Nucleus accumbens (tissue), 56 donors: ENCODE measurements at places on chromosomes 5 and 9.

DNA sequence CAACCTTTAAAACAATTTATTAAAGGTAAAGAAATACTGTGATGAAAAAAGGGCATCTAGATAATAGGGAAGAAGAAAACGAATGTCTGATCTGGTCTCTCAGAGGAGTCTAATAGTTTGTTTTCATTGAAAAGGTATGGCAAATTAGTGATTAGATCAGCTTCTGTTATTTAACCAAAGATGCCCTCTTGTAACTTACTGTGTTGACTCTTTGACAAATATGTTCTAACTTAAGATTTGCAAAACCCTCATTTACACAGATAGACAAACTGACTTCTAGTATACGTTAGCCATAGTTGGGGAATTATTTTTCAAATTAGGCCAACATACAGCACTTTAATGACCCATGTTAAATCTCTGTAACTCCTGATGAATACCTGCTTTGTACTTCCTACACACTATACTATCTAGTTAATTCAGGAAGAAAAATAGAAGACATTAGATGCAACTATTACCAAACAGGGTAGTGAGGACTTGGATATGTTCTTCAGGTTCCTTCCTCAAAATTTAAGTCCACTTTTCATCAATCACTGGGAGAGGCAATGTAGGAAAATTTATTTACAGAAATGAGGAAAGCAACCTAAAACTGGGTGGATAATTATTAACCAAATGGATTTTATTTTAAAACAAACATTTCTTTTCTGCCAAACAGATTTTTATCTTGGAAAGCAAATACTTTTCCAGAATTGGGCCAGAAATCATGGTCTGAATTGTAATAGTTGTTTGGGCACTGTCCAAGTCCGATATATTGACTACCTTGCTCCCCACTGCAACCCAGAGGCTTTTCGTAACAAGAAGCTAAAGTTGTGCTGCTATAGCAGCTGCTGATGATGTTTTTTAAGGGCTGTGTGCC is 66.4 kb upstream of the PPP2R2B start:
- DNase-seq: no peak

DNA sequence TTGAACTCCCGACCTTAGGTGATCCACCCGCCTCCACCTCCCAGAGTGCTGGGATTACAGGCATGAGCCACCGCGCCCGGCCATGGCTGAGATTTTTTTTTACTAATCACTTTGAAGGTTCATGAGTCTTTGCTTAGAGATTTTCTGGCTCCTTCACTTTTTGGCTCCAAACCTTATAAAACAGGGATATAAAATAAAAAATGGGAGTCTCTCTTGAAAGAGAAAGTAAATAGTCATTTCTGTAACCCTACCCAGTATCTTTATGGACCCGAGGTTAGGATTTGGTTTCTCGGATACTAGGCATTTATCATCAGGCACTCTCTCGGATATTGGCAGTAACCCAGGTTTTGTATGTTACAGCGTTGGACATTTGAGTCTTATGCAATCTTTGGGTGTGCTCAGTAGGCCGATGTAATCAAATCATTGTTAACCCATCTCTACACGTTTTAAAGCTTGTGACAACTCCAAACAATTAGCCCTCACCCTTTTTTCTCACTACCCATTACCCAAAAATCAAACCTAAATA is 25.3 kb downstream of the STXBP1 start:
- no peak for DNase-seq

- DNase-seq: no peak
These were observed 9.6 kb upstream of the PAPPA start for GRCh38 chr9:116144038-116144437.

DNA sequence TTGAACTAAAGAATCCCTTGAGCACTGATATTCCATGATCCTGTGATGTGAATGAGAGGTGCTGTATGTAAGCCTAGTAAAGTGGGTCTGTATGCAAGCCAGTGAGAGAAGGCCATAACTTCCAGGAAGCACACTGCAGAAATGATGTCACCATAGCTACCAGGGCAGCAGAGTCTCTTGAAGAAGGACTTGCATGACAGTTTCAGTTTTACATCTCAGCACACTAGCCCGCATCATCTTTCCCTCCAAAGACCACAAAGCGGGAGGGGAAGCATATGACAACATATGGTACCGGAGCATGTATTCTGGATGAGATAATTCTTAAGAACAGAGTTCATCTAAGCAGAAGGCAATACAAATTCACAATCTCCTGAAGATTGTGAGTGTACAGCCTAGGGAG is 37.6 kb upstream of the MAST4 start:
- DNase-seq: no peak

DNA sequence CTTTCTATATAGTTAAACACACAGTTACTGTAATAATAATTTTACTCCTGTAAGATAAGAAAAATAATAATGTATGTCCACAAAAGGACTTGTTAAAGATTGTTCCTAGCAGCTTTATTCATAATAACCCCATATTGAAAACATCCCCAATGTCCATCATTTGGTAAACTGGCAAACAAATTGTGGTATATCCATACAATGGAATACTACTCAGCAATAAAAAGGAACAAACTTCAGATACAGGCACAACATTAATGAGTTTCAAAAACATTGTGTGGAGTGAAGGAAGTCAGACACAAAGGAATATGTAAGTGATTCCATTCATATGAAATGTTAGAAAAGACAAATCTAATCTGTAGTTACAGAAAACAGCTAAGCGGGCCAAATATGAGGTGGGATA is 1.9 kb upstream of the MEGF10 start:
- no peak for DNase-seq

- DNase-seq: no peak
These were observed 233.3 kb upstream of the DAP start for GRCh38 chr5:10994091-10994986.

DNA sequence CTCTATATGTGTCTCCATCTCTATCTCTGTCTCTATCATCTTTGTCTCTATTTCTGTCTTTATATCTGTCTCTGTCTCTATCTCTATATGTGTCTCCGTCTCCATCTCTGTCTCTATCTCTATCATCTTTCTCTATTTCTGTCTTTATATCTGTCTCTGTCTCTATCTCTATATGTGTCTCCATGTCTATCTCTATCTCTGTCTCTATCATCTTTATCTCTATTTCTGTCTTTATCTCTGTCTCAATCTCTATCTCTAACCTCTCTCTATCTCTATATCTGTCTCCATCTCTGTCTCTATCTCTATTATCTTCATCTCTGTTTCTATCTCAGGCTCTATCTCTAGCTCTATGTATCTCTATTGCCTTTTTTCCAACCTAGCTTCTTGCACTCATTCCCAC is 37.0 kb downstream of the IRX4 start:
- DNase-seq: no peak

DNA sequence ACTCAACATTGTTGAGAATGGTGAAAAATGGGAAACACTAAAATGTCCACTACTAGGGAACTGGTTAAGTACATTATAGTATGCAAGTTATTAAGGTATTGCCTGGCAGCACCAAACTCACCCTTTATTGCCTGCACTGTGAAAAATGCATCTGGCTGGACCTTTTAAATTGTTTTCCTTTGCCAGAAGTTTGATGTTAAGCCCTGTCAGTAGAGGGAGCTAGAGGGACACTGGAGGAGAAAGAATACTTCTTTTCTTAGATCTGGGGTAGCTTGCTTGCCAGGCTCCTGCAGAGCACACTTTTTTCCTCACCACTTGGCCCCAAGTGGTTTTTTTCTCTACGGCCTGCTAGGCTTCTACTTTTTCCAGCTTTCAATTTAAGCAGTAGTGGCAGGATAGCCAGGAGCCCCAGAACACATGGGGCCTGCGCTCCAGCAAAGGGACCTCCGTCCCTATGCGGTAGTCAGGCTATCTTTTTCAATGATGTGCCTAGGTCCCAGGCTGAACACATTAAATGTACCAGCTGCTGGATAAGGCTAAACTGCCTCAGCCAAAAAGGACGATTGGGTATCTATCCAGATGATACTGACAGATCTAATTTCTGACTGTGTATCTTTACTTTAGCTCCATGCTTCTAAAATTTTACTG is 8.0 kb upstream of the HABP4 start:
- DNase-seq: no peak

GRCh38 chr5:68336200-68336599 is 120.6 kb downstream of the PIK3R1 start:
- DNase-seq: no peak

- no peak for DNase-seq
These were observed 31.1 kb upstream of the STXBP1 start for GRCh38 chr9:127580879-127581475.

DNA sequence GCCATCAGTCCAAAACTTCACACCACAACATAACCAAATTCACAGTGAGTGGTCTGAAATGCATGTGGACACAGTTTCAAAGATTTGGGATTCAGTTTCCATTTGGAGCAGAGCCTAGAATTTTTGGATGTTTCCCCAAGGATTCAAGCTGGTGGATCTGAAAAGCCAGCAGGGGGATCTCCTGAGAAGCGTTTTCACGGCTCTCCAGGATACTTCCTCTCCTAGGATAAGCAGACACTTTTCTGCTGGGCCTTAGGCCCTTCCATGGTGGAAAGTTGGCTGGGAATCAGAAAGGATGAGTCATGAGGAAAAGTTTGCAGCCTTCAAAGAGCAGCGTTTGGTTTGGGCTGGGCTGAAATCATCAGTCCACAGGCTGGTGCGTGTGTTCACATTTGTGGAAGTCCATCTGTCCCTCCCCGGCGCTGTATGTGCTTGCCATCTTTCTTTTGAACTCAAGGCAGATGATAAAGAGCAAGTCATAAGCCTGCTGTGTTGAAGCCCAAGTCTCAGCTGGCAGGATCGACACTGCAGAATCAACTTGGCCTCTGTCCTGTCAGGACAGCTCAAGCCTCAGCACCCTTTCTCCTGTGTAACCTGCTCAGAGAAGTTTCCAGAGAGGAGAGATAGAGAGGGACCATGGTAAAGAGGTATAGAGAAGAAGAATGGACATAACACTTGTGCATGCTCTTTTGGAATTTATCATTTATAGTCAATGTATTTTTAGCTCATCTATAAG is 152.6 kb upstream of the MSX2 start:
- no peak for DNase-seq

DNA sequence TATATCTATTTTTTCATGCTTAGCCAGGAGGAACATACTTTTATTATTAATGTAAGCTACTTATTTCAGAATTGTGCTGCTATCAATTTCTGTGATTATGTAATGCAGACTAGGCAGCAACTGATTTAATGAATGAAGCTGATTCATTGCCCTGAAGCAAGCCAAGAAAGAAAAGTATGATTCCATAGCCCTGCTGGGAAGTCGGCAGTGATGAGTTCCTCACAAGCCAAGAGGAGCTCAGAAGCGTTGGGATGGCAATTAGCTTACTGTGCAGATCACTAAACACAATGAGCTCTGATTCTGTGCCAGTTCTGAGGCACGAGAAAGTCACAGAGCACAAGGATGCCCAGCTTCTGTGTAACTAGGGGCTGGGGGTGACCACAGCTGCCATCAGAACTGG is 254.3 kb upstream of the KLF9 start:
- DNase-seq: no peak

- no peak for DNase-seq
These were observed 28.1 kb downstream of the PTGES2 start for GRCh38 chr9:128099231-128099931.

DNA sequence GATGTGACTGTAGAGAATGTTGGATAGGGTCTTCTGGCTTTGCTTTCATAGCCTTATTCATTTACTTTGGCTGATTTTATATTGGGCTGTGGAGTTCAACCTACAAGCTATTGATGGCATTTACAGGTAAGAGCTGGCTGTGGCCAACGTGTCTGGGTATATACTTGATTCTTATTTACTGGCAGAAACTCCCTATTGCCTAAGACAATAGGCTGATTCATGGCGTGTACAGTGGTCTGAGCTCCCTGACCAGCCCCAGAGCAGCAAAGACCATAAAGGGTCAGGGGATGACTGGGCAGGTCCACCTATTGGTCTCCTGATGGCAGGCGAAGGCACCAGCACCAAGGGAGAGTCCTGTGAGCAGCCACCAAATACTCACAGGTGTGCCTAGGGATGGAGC is 190.2 kb upstream of the DMRTA1 start:
- DNase-seq: no peak

- DNase-seq: no peak
These were observed 178 bp downstream of the MORN5 start for GRCh38 chr9:122159925-122160246.

GRCh38 chr5:146007270-146007669 is 70.9 kb downstream of the SH3RF2 start:
- no peak for DNase-seq

DNA sequence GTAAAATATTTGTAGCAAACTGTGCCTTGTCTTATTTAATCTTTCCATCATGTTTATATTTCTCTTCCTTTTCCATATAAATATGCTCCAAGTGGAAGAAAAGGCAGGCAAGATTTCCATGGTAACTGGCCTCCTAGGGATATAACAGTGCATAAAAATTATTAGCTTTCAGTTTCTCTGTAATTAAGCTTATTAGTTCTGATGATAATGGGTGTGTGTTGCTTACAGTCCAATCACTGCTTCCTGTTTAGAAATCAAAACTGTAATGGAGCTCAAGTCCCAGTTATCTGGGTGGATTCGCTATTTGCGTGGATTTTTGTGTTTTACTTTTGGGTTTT is 213.0 kb downstream of the PJA2 start:
- no peak for DNase-seq

DNA sequence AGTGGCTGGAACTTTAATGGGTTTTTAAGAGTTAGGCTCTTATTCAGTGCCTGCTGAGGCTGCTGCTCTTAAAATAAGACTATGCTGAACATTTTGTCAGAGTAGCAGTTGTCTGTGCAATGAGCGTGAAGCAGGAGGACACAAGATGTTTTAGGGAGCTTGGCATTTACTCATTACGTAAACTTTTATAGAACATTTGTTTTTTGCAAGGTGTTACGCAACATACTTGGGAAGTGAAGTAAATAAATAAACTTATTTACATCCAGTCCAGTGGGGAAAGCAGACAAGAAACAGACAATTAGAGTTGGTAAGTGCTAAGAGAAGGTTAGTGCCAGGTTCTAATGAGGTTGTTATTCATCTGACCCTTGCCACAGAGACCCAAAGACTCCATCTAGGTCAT is 226.0 kb downstream of the HINT1 start:
- no peak for DNase-seq

- no peak for DNase-seq
These were observed 26.6 kb upstream of the CD180 start for GRCh38 chr5:67223211-67223610.

GRCh38 chr5:97297704-97298091 is 114.7 kb upstream of the RIOK2 start:
- no peak for DNase-seq

DNA sequence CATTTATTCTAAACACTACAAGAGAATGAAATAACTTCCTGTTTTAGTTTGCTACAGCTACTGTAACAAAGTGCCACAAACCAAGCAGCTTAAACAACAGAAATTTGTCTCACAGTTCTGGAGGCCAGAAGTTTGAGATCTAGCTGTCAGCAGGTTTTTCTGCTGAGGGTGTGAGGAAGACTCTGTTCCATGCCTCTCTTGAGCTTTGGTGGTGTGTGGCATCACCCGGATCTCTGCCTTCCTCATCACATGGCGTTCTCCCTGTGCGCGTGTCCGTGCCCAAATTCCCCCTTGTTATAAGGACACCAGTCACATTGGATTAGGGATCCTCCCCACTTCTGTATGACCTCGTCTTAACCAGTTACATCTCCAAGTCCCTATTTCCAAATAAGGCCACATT is 97.7 kb downstream of the CFAP95 start:
- DNase-seq: no peak
